ENCODE measurements at places on chromosomes 6 and 20.

DNA sequence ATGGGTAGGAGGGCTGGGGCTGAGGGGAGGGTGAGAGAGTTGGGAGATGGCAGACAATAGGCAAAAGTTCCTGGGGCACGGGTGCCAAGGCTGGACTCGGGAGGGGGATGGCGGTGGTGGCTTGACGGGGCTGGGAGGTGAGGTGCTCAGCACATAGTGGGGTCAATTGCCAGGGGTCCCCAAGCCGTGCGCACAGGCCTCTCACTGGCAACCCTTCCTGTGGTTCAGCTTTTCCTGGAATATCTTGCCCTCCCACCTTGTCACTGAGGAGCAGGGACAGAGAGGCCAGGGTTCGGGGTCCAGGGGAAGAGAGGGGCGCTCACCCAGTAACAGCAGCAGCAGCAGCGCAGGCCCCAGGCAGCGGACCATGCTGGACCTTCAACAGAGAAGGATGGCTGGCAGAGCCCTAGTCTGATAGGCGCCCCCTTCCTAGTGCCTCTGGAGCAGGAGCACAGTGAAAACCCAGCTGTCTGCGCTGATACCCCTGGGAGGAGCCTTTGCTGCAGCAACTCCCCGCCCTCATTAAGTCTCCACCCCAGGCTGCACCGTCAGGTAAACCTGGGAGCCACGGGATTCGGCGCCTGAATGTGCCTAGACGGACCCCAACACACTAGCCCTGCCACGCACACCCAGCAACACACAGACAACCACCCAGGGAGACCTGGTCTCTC, at the start of gene GFRA4:
Gene GFRA4, minus strand, starts transcription at position 369 of the 671 bp plus-strand sequence. Its CDS starts 0 bp downstream, at position 369.
- DNase-seq, result no peak

DNA sequence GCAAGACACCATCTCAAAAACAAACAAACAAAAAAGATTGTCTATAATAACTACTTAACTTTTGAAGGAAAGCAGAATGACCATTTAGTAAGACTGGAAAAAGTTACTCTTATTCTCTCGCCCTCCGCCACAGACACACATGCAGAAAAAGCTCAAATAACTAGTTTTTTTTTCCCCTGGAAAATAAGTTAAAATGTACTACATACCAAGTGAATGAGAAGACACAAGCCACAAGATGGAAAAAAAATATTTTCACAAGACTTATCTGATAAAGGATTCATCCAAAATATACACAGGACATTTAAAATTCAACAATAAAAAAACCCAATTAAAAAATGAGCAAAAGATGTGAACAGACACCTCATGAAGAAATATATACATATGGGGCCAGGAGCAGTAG, 31.9 kb downstream of the NUDT3 start:
- no peak for DNase-seq

GRCh38 chr6:383856-384255, 7.7 kb upstream of the IRF4 start:
- DNase-seq, result no peak

- no peak for DNase-seq
These were observed 764 bp upstream of the SNAP25 start for GRCh38 chr20:10217721-10218410.

- DNase-seq, result no peak
These were observed 3.7 kb downstream of the MANEA start for GRCh38 chr6:95581073-95581472.

DNA sequence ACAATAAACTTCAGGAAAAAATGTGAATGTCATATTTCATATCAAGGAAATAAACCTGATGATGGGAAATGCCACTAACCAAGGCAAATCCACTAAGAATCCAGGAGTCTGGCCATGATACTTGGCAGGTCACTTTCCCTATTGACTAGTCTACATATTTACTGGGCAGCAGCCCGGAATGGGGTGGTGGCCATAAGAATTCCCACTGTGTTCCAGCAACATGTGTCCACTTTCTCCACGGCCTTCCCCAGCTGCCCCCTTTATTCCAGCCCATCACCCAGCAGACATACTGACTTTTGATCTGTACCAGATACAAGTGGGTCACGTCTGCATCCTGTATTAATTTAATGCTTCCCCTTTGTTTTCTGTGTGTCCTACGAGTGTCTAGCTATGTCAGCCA, 234.5 kb upstream of the PRDM1 start:
- DNase-seq, result no peak

DNA sequence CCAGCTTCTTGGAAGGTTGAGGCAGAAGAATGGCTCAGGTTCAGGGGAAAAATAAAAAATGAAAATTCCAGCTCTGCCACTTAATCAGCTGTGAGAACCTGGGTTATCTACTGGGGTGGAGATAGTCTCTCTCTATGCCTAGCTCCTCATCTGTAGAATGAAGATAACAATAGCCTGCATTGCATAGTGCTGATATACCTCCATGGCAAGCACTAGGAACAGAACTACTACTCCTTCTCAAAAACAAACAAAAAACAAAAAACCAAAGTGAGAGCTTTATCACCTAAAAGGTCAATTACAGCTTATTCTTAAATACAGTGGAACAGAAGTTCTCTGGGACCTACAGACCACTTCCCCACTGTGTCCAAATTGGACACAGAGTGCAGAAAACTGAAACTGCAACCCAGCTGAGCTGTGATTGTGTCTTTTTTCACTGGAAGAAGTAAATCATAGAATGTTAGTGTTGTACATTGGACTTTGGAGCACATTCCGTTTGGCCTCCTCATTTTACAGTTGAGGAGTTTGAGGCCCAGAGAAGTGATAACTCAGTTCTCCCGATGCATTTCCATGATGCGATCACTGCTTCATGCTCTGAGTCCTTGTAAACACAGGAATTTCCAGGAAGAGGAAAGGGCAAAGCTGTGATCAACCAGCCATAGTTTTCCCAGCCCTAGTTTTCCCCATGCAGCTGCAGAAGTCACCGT, 23.3 kb downstream of the MTFR2 start:
- DNase-seq, result no peak

GRCh38 chr6:133431031-133431430, 189.9 kb downstream of the EYA4 start:
- no peak for DNase-seq

DNA sequence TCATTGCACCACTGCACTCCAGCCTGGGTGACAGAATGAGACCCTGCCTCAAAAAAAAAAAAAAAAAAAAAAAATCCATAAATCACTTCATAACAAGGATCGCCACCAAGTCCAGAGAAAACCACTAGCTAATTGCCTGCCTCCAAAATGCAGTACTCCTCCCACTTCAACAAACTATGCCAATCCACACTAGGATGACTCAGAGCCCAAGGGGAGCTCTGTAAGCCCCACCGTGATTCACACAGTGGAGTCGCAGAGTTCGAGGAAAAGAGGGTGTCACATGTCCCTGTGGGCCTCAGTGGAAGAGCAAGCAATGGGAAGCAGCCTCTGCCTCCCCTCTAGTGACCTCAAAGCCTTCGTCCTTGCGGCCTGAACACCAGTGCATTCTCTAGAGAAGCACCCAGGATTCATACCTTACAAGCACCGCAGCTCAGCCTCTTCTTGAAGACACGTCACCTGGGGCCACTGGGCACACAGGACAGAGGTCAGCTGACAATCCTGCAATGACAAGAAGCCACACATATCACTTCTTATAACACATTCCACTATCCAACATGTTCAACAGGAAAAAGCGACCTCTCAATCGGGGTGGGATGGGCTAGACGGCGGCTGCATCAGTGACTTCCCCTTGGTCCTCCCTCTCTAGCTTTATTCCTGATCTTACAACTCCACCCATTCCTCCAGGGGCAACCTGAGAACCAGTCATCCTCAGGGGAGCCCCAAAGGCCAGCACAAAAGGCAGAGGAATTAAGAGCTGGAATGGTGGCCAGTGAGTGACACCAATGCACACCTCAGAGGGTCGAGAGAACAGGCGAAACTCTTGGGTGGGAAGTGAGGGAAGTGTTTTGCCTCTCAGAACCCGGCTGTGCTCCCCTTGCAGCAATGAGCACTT, 8.9 kb downstream of the SNHG17 start:
- DNase-seq, result no peak
